ENCODE measurements at places on chromosomes 16 and 17.
A peak's percentile ranks its signal among the peaks of the same experiment; 100 is the strongest.

GRCh38 chr17:73465130-73465952 lies 153.5 kb upstream of the CDC42EP4 start:
- DNase-seq: no peak

DNA sequence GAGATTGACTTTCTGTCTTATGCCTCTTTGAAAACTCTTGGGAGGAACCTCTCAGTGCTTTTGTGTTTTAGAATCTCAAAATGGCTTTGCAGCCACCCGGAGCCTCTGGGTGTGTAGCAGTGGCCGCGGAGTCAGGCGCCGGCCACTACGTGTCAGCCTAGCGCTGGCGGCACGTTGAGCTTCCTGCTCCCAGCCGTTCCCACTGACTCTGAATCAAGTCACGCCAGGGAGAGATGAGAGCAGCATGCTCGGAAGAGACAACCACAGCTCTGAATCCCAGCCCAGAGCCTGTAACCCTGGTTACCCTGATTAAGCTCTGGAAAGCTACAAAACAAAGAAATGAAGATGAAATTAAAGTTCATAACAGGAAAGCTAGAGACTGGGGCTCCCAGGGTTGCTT lies 97.4 kb upstream of the CACNG5 start:
- peak; percentile 43 for DNase-seq

- DNase-seq: no peak
Observed at GRCh38 chr17:43411749-43412148, 13.0 kb downstream of the ARL4D start.

GRCh38 chr17:4199818-4200402 lies 56.9 kb downstream of the CYB5D2 start:
- no peak for DNase-seq

- DNase-seq: no peak
Observed at GRCh38 chr16:85088570-85089199, 23.6 kb downstream of the CIBAR2 start.

GRCh38 chr17:78610951-78611511 lies 33.8 kb upstream of the DNAH17 start:
- DNase-seq: no peak

GRCh38 chr17:58706351-58707140 lies 14.1 kb downstream of the RAD51C start:
- no peak for DNase-seq

GRCh38 chr17:6480303-6480675 lies 36.0 kb downstream of the PIMREG start:
- DNase-seq: no peak

- DNase-seq: no peak
Observed at GRCh38 chr16:51813609-51814008, 662.5 kb upstream of the SALL1 start.

DNA sequence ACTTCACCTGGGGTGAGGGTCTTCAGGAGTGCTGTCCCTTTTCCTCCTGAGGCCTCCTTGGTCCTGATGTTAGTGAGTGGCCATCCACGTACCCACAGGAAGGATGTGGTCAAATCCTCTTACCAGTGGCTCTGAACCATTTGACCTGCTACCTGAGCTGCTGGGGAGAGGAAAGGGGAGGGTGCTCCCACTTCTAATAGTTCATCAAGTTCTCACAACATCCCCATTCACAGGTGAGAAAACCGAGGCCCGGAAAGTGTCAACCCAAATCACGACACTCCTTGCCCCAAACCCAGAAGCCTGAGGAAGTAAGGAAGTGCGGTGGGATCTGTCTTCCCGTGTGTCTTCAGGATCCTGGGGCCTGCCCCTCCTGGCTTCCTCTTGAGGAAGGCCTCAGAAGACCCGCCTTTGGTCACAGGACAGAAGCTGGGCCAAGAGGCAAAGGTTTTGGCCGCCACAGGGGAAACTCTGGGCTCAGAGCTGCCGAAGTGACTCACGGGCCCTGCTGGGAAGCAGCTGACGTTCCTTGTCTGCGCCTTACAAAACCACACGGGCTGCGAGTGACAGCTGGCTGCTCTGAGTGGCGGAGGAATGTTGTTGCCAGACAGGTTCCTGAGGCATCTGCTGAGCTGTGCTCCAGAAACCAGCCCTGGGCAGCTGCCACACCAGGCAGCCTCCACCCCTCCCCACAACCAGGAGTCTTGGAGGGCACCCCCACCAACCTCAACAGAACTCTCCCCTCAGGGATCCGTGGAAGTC lies 13.9 kb upstream of the KIFC3 start:
- peak; percentile 88 for DNase-seq

- DNase-seq: no peak
Observed at GRCh38 chr16:10599626-10600025, 19.2 kb upstream of the EMP2 start.

GRCh38 chr17:1937461-1937860 lies 87.7 kb downstream of the RTN4RL1 start:
- no peak for DNase-seq

DNA sequence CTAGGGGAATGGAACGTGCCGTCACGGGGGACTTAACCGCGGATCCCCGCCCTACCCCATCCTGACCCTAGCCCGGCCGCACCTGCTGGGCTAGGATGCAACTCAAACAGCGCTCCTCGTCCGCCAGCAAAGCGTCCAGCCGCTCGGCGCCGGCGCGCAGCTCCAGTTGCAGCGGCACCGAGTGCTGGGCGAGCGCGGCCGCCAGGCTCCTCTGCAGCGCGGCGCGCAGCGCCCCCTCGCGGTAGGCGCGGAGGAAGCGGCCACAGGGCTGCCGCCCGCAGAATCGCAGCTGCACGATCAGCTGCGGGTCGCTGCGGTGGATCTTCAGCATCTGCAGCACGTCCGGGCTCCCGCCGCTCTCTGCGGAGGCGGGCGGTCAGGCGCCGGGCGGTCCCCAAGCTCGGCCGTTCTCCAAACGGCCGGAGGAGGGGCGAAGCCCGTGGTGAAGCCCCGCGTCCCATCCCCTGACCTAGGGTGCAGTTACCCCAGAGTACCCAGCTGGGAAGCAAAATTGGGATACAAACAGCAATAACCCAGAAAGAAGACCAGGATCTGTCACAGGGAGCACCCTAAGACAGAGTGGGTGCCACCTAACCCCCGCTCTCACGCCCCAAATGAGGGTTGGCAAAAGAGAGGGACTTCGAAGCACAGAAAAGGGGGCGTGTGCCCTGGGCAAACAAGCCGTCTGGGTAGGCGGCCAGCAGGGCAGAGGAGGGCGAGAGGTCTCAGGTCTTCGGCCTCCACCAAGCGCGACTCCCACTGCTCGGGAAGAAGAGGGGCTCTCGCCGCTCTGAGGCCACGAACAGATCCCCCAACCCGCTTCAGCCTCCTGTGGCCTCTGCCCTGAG lies 4.2 kb downstream of the TRADD start:
- DNase-seq: peak; percentile 72

- no peak for DNase-seq
Observed at GRCh38 chr17:38905375-38905774, 20.0 kb upstream of the LASP1NB start.

- DNase-seq: no peak
Observed at GRCh38 chr17:58601976-58602375, 87.5 kb upstream of the MTMR4 start.

DNA sequence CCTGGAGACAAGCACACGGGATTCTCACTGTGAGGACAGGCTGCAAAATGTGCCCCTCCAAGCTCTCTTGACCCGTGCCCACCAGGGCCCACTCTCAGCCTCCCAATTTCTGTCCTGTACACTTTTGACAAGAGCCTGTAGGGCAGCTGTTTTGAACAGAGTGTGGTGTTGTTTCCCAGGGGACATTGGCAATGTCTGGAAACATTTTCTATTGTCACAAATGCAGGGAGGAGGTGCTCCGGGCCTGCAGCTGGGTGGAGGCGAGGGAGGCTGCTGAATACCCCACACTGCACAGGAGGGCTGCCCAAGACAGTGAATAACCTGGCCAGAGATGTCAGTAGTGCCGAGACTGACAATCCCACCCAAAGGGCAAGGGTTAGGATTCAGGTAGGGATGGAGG lies 10.5 kb downstream of the CEP295NL start:
- no peak for DNase-seq

- no peak for DNase-seq
Observed at GRCh38 chr17:45722161-45722560, 62.0 kb upstream of the CRHR1 start.

GRCh38 chr16:55301385-55302008 lies 22.5 kb upstream of the IRX6 start:
- no peak for DNase-seq

- DNase-seq: no peak
Observed at GRCh38 chr17:2140683-2141082, 85.8 kb downstream of the HIC1 start.

DNA sequence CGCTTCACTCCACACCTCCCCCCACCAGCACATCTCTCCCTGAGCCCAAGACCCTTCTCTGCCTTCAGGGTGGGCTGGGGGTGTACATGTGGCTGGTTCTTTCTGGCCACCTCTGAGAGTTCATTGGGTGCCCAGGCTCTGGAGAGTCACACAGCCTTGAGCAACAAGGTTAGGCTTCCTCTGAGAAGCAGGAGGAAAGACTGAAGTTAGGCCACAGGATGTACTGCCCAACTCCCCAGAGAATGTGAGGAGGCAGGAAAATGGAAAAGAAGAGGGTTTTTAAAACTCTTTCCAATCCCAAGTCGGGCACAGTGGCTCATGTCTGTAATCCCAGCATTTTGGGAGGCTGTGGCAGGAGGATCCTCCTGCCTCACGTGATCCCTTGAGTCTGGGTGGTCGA lies 7.3 kb downstream of the PCGF2 start:
- DNase-seq: no peak

DNA sequence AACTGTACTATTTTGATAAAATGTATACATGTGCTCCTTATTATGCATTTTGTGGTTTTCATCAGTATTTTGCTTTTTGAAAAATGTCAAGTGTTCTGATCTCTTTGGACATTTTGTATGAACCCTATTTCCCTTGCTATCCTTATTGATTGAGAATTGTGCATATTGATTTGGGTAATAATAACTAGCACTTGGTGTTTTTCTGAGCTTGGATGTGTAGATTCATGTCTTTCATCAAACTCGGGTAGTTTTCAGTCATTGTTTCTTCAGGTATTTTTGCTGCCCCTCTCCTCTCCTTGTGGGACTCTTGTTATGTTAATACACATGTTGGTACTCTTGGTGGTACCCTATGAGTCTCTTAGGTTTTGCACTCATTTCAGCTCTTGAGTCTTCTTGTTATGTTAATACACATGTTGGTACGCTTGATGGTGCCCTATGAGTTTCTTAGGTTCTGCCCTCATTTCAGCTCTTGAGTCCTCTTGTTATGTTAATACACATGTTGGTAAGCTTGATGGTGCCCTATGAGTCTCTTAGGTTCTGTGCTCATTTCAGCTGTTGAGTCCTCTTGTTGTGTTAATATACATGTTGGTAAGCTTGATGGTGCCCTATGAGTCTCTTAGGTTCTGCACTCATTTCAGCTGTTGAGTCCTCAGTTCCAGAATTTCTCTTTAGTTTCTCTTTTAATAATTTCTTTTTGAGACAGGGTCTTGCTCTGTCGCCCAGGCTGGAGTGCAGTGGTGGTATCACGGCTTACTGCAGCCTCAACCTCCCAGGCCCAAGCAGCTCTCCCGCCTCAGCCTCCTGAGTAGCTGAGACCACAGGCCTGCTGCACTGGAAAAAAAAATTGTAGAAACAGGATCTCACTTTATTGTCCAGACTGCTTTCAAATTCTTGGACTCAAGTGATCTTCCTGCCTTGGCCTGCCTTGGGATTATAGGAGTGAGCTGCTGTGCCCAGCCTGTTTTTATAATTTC lies 19.3 kb downstream of the ZNF750 start:
- DNase-seq: no peak

- no peak for DNase-seq
Observed at GRCh38 chr17:81340607-81341515, 45.8 kb upstream of the SLC38A10 start.

DNA sequence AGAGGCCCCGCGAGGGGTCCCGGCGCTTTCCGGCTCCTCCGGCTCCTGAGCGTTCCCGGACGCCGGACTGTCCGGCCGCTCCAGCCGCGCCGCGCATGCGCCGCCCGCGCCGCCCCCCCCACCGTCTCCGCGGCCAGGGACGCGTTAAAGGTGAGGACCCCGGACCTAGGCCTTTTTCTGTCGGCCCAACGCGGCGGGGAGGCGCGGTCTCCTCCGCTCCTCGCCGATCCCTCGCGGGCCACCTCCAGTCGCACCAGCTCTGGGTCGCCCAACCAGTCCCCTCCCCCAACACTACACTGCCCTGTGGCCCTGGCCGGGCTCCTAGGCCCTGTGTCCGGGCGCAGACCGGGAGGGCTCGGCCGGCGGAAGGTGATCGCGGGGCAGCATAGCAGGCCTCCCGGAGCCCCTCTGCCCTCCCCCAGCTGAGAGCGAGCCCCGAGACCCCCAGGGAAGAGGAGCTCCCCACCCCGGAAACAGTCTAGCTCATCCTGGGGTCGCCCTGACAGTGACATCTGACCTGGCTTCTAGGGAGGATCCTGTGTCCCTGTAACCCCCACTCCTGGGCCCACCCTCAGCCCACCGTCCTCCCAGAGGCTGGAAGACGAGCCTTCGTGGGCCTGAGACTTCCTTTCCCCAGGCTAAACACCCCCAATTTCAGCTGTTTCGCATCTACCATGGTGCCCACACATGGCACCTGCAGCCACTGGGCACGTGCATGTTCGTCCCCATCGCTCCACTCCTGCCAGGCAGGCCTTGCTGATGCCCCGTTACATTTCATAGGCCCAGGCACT lies 14.7 kb upstream of the BCAR1 start:
- DNase-seq: peak; percentile 75

- no peak for DNase-seq
Observed at GRCh38 chr16:65226077-65226476, 104.2 kb upstream of the CDH11 start.

GRCh38 chr17:74288785-74289184 lies 14.8 kb downstream of the DNAI2 start:
- DNase-seq: no peak

GRCh38 chr17:43979011-43979410 lies 25.3 kb upstream of the PYY start:
- no peak for DNase-seq

DNA sequence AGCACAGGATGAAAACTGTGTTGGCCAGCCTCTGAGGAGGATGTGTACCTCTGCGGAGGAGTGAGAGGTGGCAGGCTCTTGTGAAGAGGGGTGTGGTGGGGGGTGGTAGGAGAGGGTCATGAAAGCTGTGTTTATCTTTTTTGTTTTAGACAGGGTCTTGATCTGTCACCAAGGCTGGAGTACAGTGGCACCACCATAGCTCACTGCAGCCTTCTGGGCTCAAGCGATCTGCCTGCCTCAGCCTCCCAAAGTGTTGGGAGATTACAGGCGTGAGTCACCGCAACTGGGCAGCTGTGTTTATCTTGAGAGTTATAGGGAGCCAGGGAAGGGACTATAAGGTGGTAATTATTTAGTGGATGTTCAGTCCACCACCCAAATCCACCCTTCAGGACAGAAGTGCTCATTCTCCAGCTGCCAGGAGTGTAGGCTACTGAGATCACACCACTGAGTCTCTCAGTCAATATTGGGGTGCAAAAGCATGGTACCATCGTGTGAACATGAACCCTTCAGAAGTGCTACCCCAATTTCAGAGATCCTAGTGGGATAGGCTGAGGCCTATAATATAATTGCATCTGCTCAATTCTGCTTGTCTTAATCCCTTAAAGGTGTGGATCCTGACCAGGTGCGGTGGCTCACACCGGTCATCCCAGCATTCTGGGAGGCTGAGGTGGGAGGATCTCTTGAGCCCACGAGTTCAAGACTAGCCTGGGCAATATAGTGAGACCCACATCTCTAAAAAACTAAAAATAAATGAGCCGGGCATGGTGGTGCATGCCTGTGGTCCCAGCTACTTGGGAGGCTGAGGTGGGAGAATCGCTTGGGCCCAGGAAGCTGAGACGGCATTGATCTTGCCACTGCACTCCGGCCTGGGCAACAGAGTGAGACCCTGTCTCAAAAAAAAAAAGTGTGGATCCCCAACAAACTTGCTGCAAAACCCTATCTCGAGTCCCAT lies 788 bp upstream of the EXOC3L1 start:
- DNase-seq: no peak

- DNase-seq: no peak
Observed at GRCh38 chr17:33012522-33013033, 20.9 kb downstream of the SPACA3 start.

Measured in left ventricle myocardium inferior (tissue), 1 donor.